ENCODE measurements at places on chromosomes 12 and 14. TPM values are rescaled to one million over a fixed set of nuclear protein-coding genes. Genes with fewer than 3 reads are reported as not detected.

Gene SMARCD1
- 44.0 TPM for total RNA-seq

Gene ATF1
- total RNA-seq = 36.8 TPM

Gene RNF31
- 52.3 TPM for total RNA-seq

Gene NANOG
- not detected for total RNA-seq

Gene DAO
- total RNA-seq = 0.26 TPM

Gene SH2B3
- total RNA-seq = 47.1 TPM

Gene KRT75
- total RNA-seq = not detected

Gene WNT5B
- 2.3 TPM for total RNA-seq

Gene PPM1H
- 8.0 TPM for total RNA-seq

GRCh38 chr14:55131370-55132137 is 2.5 kb downstream of the LGALS3 start:
- no peak for DNase-seq

- DNase-seq = no peak
Observed at GRCh38 chr14:29240066-29240465, 473.5 kb downstream of the FOXG1 start.

DNA sequence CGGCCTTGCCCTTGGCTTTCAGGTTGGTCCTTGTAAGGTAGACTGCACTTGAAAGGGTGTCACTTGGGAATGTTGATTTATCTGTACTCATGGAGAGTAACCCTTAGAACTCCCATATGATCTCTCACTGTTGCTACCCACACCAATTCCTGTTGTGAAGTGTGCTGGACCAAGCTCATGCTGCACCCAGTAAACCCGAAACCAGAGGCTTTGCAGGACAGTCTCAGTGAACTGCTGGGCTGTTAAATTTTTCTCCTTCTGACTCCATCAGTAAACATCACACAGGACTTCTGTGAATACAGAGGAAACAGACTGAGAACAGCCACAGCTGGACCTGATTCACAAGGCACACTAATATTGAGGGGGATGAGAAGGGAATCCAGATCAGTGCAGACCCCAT is 783.0 kb downstream of the TMEM121 start:
- DNase-seq = no peak

DNA sequence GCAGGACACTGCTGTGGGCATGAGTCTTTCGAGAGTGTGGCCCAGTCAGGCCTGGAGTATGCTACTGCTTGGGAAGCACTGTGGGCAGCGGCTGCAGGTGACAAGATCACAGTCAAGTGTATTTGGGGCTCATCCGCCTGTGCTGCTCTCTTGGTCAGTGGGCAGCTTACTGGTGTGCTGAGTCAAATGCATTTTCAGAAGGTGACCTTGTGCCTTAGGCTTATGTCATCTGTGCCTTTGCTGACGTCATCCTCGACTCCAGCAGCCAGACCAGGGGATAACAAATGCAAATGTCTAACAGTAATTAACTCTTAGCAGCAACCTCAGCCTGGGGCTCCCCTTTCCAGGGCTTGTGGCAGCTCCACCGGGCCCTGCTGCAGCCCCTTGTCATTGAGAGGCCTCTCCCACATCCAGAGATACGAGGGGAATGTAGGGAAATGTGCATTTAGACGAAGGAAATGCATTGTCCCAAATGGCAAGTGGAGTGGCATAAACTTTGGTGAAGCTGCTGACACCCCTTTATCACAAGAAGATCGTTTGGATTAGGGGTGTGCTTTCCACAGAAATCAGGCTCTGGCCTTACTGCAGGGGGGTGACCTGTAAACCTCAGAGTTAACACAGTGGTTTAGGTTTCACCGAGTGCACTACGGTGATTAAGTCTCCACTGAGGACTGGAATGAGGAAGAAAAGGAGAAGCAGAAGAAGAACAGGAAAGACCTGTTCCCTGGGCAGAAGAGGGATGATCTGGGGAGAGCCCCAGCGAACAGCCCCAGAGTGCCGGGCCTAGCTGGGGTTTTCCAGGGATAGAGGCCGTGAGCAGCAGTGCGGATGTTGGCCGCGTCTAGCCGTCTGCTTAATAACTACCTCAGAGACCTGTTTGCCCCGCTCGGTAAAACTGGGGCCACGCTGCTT is 39.7 kb downstream of the PSMA6 start:
- peak; percentile 82 for DNase-seq

DNA sequence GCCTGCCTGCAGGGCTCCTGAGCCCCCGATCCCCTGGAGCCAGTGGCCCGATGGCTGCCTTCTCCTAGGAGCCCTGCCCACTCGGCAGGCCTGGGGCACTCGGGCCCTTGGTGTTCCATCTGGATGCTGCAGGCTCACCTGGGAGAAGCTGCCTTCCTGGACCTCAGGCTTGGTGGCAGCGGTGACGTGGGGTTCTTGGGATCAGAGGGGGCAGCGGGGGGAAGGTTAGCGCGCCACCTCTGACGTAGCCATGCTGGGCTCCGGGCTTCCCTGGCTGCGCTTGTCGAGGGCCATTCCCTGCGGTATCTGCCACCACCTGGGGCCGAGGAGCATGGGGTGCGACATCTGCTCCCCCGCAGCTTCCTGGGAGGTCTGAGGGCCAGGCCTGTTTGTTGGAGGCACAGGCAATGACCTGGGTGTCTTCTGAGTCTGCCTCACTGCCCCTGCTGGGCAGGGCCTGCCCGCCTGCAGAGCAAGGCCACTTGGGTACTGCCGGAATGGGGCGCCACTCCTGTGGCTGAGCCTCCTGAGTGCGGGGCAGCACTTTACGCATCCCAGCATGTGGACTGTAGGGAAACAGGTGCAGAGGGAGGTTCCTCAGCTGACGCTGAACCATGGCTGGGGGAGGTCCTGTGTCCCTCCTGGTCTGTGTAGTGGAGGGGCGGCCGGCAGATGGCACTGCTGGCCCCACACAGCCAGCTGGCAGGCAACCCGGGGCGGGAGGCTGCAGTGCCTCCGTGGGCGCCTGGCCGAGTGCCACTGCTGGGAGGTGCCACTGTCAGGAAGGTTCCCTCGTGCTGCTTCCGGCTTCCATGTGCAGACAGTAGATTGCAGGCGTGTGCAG is 20.3 kb downstream of the MTA1 start:
- DNase-seq = no peak

DNA sequence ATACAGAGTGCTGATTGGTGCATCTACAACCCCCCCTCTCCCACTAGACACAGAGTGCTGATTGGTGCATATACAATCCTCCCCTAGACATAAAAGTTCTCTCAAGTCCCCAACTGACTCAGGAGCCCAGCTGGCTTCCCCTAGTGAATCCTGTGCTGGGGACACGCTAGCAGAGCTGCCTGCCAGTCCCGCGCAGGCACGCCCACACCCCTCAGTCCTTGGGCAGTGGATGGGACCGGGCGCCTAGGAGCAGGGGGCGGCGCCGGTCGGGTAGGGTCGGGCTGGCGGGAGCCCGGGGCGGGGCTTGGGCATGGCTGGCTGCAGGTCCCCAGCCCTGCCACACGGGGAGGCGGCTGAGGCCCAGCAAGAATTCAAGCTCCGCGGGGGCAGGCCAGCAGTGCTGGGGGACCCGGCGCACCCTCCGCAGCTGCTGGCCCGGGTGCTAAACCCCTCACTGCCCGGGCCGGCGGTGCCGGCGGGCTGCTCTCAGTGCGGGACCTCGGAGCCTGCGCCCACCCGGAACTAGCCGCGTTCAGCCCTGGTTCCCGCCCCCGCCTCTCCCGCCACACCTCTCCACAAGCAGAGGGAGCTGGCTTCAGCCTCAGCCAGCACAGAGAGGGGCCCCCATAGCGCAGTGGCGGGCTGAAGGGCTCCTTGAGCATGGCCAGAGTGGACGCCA is 64.3 kb upstream of the DDHD1 start:
- peak; percentile 94 for DNase-seq

DNA sequence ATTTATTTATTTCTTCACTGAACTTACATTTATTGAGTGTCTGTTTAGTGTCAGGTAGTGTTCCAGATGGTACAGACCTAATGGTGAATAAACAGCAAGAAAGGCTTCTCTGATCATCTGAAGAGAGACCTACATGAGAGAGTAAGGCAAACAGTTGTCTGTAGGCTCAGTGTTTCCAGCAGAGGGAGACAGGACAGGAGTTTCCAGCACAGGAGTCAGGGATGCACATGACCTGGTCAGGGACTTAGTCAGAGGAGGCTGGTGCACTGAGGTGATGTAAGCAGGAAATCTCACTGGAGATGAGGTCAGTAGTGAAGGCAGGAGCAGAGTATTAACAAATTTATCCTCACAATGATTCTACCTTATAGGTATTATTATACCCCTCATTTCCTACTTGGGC is 233.2 kb downstream of the MDGA2 start:
- DNase-seq = no peak

DNA sequence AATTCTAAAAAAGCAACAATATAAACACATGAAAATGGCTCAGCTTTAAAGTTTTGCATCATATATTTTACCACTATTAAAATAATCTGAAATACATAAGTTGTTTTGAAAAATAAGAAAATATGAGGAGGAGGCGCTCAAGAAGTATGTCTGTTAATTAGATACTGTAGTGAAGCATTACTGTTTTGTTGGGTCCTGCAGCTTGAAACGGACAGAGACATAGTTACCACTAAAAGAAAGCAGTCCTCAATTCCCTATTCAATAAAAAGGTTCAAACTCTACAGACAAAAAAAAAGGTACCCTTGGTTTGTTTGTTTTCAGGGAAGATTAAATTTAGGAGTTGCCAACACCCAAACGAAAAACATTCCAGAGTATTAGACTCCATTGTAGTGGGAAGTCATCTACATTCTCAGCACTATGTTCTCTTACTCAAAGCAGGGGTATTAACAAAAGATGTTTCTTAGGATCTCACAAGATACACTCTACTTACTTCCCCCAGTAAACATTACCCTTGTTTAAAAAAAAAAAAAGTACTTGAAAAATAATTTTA is 3.0 kb downstream of the PAWR start:
- DNase-seq = no peak

DNA sequence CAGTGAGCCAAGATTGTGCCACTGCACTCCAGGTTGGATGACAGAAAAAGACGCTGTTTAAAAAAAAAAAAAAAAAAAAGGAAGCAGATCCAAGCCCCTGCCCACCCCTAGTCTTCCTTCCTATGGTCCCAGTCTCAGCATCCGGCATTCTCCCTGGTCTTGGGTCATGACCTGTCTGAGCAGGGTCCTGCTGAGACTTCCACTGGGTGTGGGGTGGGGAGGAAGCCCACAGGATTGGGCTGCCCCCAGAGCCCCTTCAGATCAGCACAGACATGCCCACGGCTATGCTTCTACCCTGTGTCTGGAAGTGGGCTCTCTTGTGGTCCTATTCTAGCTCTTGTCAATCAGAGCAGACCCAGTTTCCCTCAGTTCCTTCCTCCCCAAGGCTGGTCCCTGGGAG is 12.6 kb upstream of the PLEK2 start:
- no peak for DNase-seq

- no peak for DNase-seq
Observed at GRCh38 chr12:9674226-9674590, 4.7 kb downstream of the CLEC2D start.

DNA sequence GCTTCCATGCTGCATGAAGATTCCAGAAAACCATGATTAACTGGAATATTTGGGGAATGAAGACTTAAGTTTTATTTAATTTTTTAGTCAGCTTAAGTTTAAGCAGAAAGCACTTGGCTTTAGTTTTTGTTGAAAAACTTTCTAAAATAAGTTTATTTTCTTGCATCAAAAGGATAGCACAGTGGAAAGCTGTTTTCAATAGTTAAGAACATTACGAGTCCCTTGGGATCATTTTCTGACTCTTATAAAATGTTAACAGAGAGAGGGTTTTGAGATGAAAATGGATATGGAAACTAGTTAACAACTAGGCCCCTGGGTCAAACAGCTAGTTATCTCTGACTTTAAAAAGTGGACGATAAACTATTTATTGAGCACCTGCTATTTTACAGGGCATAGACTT is 181.9 kb upstream of the SLC38A2 start:
- no peak for DNase-seq

DNA sequence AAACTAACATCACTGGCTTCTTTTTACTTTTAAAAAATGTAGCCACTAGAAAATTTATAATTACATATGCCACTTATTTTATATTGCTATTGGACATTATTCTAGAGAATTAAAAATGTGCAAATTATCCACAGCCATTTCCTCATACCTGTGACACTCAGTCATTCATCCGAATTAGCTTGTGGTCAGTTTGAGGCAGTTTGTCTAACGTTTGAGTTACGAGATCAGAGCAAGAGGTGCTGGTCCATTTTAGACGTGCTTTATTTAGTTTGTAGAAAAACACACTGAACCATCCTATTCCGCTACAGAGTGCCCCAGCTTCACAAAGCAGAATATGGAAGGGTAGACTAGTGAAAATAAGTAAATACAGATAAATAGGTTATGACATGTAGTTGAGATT is 513.0 kb downstream of the NRXN3 start:
- no peak for DNase-seq

DNA sequence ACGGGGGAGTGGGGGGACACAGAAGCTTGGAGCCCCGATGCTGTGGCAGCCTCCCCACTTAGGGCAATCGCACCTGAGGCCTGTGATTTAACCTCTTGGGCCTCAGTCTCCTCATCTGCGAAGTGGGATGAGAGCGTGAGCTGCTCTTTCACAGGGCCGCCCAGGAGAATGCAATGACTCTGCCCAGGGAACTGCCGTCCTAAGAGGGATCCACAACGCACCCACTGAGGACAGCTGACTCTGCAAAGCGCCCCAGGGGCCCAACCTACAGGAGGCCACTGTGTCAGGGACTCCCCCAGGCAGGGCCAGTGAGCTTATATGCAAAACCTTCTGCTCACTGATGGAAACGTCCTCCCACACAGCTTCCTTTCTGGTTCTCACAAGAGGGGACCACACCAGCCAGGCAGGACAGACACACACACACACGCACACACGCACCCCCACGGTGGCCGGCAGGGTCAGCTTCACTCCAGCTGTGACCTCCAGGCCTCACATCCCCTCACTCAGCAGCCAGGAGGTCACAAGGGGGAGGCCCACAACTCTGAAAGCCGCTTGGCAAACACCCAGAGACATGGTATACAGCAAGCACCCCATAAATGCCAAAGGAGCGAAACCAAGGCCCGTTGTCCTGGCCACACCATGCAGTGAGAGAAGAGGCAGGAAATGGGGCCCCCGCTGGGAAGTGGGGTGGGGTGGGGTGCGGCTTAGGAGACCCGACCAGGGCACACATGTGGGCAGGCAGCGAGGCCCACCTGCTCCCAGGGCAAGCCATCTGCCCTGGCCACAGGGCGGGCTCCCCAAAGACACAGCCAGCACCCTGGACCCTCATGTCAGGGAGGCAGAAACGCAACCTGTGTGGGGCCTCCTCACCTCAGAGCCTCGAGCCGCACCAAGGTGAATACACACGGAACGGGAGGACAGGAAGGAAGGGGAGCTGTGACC is 73.3 kb downstream of the NCOR2 start:
- DNase-seq = no peak

GRCh38 chr12:88677464-88677863 is 97.2 kb upstream of the KITLG start:
- no peak for DNase-seq

GRCh38 chr12:6053541-6053940 is 70.9 kb downstream of the VWF start:
- no peak for DNase-seq

DNA sequence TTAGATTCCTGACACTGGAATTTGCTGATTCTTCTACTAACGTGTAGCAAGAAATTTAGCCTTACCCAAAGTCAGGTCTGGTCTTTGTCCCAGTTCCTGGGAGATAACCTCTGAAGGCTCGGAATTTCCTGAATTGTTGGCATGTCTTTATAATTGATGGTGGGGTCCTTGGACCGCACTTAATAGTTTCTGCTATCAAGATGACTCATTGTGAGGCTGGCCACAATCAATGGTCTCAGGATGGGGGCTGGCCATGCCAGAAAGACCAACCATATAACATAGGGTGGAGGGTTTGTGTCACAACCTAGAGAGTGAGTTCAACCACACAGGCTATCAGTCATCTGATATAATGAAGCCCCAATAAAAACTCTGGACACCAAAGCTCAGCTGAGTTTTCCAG is 259.7 kb downstream of the DAD1 start:
- DNase-seq = no peak
